ENCODE measurements at places on chromosomes 13 and 19.

GRCh38 chr13:38417727-38418126, 68.1 kb downstream of the UFM1 start:
- no peak for DNase-seq

- DNase-seq, result no peak
These were observed 560.1 kb downstream of the DIAPH3 start for GRCh38 chr13:59603646-59604045.

DNA sequence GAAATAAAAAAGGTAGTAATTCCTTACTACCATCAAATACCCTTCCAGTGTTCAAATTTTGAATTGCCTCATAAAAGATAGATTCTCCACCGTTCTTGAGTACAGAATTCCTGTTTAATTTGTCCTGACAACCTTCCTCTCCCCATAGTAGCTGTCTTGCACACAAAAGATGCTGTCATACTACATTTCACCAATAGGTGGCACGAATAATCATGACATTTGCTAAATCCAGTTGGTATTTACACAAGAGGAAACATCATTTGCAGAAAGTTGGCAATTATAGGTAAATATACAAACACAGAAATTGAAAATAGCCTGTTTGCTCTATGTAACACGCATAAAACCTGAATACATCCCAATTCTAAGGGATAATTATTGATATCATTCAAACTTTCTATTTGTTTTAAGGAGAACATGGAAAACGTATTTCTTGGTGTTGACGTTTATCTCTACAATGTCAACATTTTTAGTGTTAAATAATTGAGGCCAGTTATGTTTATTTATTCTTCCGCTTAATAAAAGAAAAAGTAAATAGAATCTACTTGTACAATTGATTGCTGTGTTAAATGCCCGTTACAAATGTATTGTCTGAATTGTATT, 58.3 kb upstream of the CLDN10 start:
- DNase-seq, result no peak

DNA sequence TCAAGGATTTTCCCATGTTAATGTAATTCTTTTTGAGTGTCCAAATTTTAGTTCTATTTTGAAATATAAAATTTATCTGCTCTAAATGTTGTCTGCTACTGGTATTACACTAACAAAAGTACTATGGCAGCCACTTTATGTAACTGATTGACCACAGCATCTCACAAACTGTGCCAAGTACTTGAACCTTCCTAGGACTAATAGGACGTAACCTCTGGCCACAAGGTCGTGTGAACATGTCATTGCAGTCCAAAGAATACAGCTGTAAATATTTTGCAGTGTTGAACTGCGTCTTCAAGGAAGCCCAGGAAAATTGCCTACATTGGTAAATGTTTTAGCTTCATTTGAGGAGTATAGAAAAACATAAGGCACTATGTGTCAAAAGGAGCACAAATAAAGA, 1.9 kb downstream of the KCTD4 start:
- DNase-seq, result no peak

- no peak for DNase-seq
These were observed 40.0 kb upstream of the TDRD3 start for GRCh38 chr13:60356970-60357369.

DNA sequence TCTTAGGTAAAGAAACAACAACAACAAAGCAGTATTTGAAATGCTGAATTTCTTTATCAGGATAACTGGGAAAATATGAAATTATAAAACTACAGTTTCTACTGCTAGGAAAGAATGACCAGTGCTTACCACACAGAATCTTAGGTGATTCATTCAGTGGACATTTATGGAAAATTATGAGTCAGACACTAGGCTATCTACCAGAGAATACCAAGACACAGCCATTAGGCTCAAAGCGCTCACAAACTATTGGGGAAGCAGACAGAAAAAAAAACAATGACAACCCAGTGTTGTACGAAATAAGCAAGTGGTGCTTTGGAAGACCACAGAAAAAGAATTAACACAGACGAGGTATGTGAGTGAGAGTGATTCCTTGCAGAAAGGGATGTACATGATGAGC, 1019.5 kb downstream of the PCDH9 start:
- no peak for DNase-seq

DNA sequence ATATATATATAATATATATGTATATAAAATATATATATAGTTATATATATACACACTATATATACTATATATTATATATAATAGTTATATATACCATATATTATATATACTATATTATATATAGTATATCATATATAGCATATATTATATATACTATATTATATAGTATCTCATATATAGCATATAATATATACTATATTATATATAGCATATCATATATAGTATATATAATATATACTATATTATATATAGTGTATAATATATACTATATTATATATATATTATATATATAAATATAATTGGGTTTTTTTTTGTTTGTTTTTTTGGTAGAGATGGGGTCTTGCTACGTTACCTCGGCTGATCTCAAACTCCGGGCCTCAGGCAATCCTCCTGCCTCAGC, 11.6 kb upstream of the HNRNPL start:
- no peak for DNase-seq

DNA sequence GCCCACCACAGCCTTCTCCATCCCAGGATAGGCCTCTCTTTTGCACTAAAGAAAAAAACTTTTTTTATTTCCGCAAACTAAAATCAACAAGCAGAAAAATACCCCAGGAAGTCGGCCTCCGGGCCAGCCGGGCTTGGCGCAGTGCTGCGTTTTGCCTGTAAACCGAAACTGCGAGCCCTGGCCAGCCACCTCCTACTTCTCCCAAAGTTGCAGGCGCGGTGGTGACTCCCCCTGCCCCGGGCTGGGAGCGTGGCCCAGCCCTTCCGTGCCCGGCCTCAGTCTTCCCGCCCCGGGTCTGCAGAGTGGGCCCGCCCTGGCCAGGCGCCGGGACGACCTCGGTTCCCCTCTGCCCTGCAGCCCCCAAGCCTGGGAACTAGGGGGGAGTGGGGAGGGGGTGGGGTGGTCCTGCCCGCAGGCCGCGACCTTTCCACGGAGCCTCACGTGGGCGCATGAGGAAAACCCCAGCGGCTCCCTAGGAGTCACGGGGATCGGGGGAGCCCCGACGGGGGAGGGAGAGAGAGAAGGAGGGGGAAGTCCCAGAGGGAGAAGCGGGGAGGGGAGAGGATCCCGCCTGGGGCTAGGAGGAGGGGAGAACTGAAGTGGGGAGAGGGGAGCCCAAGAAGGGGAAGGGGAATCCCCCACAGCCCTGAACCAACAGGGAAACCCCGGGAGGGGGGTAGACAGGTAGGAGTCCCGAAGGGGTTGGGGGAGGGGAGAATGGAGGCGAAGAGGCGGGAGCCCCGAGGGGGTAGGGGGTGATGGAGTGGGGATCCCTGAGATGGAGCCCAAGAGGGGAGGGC, 3.0 kb downstream of the GADD45B start:
- peak; percentile 61 for DNase-seq

DNA sequence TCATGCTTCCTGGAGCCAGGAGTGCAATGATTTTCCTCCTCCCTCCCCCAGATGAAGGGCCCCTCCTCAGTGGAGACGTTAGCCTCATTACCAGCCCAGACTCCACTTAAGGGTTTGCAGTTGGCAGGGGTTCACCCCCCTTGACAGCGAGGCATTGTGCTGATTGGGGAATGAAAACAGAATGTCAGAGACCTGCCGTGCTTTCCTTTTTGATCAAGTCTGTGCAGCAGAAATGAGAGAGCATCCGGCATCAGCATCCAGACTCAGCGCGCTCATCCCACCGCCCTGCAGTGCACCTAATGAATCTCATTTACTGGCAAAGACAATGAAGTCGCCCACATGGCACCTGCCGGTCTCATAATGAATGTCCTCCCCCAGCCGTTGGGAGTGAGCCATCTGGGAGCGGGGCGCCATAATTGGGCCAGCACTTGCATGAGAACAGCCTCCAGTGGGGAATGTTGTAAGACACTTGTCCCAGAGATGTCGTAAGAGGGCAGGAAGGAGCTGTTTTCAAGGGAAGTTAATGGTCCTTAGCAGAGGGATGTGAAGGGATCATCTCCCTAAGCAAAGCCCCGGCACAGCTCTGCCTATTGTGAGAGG, 98.3 kb upstream of the UQCRFS1 start:
- DNase-seq, result no peak

- DNase-seq, result peak; percentile 49
These were observed 657 bp downstream of the PLIN3 start for GRCh38 chr19:4866595-4867424.
